NCI-H2081 treated with DMSO at 0.1 percent for 48 hours (cell line): ENCODE measurements at places on chromosomes 2 and 18.

DNA sequence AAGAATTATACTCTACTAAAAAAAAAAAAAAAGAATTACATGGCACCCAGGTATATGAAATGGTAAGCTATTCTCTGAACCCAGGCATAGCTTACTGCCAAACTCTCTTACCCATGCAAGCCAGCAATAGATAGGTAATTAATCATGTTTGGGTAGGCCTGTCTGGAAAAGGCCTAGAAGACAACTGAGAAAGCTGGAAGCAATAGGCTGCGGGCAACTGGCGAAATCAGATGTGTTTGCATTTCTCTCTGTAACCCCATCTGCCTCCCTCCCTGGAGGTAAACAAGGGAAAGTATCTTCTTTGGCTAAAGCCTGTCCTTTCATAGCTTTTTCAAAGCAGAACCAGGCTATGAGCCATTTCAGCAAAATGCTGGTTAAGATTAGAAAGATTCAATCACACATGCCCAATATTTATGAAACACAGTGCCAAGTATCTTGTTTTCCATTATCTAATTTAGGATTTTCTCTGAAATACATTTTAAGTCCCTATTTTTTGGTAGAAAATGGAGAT lies 934.8 kb upstream of the DDX18 start:
- peak; percentile 1 for DNase-seq

DNA sequence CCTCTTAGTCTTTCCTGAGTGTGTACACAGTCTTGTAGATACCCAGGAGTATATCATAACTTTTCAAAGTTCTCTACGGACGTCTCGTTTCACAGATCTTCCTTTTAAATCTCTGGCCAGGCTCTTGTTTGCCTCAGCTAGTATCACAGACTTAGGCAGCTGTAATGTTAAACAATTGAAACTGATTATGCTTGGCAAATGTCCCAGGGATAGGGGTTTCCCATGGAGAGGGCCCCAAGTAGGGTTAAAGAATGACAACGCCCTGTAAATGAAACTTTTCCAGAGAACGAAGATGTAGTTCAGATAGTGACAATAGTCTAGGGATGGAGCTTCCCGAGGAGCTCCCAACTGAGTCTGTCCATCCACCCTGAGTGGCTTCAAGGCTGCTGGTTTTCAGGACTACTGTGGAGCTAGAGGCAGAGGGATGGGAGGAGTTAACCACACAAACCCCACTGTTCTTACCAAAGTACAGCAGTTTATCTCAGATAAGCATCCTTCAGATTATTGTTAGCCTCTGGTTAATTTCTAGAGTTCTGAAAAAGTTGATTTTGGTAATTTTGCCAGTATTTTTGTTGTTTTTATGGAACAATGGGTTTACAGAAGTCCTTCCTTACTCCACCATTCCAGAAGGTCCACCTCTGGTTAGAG lies 9.1 kb downstream of the NEURL3 start:
- no peak for DNase-seq

DNA sequence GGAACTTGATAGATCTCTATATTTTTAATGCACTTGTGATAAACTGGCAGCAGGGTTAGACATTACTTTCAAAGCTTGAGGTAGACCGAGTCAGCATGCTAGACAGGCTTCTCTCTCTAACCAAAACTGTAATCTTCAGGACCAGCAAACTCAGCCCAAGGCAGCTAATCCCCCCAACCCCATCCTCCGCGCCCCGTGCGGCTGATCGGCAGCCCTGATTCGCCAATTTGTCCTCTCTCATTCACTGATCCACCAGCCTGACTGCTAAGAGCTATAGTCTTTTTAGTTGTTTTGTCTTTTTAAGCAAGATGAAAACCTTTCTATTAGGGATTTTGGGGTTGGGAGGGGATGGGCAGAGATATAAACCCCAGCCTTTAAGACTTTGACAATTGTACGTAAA lies 20.7 kb downstream of the ASPRV1 start:
- no peak for DNase-seq

DNA sequence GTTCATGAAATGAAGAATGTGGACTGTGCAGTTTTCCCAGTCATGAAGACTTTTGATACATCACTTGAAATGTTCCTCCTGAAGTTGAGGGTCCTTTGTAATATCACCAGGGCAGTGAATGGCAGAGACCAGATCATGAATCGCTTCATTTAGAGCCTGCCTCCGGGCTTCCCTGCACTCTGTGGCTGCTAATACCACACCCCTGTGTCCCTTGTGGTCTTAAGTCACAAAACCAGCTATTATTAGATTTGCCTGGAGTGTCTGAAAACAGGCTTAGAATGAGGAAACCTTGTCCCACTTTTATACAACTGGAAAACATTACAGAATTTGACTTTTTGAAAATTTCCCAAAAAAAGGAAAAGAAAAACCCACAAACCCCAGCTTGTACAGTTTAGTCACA lies 147.9 kb downstream of the MGAT5 start:
- DNase-seq, result no peak

DNA sequence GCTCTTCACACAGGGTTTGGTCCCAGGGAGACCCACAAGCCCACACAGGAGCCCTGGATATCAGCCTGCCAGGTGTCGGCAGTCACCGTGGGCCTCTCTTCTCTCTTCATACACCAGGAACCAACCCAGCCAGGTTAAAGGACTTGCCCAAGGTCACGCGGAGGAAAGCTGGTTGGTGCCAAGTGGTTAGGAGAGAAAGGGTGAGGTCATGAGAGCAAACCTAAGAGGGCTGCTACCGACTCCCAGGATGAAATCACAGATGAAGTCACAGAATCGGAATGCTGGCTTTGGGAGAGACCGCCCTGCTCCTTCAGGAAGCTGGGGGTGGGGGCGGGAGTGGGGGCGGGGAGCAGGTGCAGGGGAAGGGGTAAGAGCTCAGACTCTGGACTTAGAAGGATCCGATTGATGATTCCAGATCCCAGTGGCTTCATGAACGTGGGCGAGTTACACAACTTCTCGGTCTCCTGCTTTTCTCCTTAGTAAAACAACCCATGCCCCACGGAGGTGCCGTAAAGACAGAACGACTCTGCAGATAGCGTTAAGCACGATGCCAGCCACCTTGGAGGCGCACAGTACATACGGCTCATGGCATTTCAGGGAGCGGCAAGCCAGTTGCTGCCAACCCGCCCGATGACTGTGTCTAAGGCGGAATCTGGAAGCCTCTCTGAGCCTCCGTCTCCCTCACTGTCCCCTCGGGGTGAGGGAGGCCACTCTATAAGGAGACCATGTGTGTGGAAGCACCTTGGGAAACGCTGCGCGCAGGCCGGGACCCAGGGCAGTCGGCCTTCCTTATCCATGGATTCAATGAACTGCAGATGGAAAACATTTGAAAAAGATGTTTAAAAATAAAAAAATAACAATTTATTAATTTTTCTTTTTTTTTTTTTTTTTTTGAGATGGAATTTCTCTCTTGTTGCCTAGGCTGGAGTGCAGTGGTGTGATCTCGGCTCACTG lies 23.0 kb upstream of the TAF1B start:
- DNase-seq, result no peak

DNA sequence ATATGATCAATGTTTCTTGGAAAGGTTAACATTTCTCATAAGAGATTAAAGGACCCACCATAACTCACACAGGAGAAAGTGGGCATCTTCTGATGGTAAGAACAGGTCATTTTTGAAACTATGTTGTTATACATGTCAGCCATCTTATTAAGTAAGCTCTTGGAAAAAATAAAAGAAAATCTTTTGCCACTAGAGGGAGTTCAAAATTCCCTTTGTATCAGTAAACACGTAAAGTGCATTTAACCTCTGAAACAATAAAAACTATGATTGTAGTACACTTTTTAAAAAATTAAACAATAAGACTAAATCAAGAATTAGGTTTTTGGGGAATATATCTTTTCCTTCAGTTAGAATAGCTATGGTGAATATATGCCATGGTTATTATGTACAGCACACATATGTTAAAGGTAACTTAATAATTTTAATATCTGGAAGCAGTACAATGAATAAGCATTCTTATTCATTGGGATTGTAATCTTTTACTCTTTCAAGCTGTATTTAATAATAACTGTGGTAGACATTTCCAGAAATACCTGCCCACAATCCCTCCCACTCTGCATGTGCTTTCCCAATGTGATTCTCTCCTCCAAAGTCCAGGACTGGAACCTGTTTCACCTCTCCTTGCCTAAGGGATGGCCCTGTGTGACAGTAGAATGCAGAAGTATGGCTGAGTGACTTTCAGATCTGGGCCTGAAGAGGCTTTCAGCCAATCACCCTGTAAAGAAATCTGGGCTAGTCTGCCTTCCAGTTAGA lies 64.2 kb downstream of the RBMS1 start:
- peak; percentile 46 for DNase-seq

DNA sequence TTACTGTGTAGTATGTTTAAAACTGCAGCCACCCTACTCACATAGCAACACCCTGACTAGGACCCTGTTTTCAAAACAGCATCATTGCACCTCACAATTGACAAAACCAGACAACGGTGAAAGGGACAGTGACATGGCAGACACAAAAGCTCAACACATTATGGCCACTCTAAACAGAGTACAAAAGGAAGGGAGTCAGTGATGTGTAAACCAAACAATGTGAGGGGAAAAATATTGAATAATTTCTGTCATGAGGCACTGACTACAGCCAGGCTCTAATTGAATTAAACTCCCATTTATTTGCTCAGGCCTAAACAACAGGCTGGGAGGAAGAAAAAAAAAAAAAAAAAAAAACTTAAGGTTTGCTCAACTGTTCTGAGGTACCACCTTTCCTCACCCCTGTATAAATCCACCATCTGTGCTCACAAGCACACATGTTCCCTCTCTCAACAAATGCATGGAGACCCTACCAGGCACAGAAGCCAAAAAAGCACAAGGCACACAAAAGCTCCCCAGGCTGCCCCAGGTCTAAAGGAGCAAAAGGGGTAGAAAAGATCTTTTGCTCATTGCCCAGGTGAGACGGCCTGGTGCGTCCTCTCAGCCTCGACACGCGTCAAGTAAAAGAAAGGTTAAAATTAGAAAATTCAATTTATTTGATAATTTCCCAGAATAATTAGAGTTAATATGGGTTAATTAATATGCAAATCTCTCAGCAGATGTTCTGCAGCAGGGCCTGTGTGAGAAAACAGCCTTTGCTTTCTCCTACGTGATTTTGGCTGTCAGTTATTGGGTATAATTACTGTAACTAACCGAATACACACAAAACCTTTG lies 80.9 kb downstream of the ZEB2 start:
- DNase-seq, result peak; percentile 63

DNA sequence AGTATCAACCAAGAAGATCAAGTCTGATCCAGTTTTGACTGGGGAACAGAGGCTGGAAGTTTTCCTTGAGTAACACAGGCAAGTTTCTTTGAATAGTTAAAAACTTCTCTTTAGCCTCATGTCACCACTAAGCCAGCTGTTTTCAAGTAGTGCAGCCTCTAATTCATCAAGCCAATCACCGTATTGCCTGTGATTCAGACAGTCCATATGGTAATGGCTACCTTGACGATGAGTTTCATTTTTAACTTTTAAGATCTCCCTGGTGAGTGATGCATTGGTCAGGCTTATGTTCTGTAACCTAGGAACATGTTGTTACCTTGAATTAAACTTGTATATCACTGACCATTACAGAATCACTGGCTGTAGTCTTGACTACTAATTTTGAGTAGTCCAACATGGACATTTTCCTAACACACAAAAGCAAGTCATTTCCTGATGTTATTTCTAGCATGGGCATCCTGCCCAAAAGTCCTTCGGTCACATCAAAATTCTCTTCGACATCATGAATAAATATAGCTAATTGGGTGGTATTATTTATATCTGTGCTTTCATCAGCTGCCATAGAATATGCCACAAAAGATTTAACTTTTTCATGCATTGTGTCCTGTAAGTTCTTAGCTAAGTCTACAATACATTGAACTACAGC lies 238.8 kb upstream of the GCFC2 start:
- no peak for DNase-seq

DNA sequence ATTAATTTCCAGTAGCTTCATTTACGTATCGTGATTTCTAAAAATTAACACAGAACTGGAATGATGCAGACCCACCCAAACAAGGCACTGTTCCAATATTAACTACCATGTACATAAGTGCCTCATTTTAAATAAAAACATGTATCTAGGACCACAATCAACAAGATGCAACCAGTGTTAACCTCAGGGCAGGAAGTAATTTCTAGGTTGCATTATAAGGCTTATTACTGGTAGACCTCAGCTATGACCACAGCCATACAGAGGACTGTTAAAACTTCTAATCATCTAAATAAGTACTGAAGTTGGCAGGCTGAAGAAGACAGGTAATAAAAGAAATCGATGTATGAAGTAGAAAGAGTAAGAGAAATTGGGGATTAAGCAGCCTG lies 262.9 kb downstream of the HDAC4 start:
- no peak for DNase-seq

DNA sequence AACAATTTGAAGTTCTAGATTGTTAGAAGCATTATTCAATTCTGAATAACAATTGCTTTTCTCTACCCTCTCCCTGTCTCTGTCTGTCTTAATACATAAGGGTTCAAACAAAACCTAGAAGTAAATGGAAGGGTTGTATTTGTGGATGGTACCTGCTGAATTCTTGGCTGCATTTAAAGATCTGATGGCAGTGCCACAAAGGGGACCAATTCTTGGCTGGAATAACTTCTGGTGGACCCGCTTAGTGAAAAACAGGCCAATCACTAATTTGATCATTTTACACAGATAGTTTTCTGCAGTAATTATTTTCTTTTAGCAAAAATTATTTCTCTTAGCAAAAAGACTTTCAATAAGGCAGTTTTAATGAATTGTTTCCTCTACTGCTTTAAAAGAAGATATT lies 353.5 kb downstream of the MYCN start:
- DNase-seq, result no peak

- DNase-seq, result no peak
These were observed 84.2 kb upstream of the FAM136A start for GRCh38 chr2:70385966-70386595.

DNA sequence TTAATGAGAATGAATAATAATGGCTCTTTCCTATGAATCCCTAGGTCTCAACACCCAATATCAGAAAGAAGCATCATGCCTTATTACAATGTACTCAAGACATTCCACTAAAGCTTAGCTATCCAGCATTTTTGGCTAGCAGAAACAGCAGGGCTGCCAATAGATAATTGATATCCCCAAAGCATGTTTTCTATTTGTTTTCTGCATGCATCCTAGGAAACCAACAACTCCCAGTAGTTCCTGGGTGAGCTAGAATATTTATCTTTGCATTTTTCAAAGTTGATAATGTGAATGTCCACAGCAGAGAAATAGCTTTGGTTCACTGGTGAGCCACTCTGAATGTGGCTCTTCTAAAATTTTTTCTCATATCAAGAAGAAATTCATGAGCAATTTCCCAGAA lies 5.8 kb upstream of the ANTXR1 start:
- DNase-seq, result no peak
